ENCODE measurements at places on chromosomes 11 and 22.

DNA sequence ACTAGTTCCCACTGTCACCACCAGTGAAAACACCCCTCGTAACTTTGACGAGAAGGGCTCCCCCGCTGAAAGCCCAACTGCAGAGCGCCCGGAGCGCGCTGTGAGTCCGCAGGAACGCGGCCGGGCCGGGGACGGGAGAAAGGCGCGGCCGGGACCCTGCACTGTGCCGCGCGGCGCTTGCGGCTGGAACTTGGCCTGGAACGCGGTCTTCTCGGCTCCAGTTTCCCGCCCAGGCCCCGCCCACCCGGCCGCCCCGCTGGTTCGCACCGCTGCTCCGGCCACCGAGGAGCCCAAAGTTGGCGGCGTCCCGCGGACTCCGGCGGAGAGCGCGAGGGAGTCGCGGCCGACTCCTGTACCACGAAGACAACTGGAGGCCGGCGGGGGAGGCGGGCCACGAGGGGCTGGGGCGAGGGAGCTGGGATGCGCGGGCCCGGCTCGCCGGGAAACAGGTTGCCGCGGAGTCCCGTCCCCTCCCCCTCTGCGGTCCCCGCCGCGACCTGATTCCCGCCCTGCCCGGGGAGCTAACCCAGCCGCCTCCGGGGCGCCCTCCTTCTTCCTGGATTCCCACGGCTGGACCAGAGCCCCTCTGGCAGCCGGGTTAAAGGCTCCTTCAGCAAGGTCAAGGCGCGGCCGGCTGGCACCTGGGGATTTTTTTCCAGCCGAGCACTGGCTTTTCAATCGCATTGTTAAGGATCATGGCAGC is 3.4 kb downstream of the TENM4 start:
- peak; percentile 55 for DNase-seq

- DNase-seq, result no peak
Observed at GRCh38 chr11:111376181-111376871, 2.7 kb downstream of the POU2AF1 start.

- DNase-seq, result no peak
Observed at GRCh38 chr11:124899383-124900145, 1.9 kb upstream of the ROBO4 start.

- no peak for DNase-seq
Observed at GRCh38 chr11:86559311-86559945, 113.0 kb downstream of the ME3 start.

DNA sequence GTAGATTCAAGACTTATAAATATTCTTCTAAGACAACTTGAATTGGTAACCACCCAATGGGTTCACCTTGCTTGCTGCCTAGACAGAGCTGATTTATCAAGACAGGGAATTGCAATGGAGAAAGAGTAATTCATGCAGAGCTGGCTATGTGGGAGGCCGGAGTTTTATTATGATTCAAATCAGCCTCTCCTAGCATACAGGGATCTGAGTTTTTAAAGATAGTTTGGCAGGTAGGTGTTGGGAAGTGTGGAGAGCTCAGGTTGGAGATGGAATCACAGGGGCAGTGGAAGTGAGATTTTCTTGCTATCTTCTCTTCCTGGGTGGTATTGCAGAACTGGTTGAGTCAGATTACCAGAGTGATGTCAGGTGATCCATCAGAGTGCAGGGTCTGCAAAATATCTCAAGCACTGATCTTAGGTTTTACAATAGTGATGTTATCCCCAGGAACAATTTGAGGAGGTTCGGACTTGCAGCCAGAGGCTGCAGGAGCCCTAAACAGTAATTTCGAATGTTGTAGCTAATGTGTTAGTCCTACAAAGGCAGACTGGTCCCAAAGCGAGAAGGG is 1448.6 kb upstream of the RAG2 start:
- DNase-seq, result no peak

GRCh38 chr11:73047773-73048371 is 94.2 kb downstream of the FCHSD2 start:
- DNase-seq, result no peak

All from left lobe of liver (tissue), 2 donors.